ENCODE measurements at places on chromosomes 3 and 15. TPM values are rescaled to one million over a fixed set of nuclear protein-coding genes. Genes with fewer than 3 reads are reported as not detected.

The KLF15 gene
- total RNA-seq: 208 TPM

- DNase-seq: no peak
Observed at GRCh38 chr3:57292159-57292896, at the start of gene ASB14. Gene ASB14, minus strand, starts transcription at chr3:57292685. Its CDS starts 652 bp downstream, at chr3:57292033.

DNA sequence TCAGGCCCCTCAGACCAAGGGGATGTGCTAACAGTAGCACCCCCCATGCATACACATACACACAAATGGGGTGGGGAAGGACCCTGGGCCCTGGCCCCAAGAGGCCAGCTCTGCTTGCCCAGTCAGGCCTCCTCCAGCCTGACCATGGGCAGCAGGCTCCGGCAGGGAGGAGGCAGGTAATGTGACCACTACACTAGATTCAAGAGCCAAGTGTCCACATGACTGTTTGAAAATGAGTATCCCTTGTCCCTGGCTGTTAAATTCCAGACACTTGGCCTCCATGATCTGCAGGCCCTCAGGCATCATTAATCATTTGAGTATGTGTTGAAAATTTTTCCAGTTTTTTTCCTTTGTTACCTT, 13.9 kb upstream of the GNAI2 start:
- no peak for DNase-seq

DNA sequence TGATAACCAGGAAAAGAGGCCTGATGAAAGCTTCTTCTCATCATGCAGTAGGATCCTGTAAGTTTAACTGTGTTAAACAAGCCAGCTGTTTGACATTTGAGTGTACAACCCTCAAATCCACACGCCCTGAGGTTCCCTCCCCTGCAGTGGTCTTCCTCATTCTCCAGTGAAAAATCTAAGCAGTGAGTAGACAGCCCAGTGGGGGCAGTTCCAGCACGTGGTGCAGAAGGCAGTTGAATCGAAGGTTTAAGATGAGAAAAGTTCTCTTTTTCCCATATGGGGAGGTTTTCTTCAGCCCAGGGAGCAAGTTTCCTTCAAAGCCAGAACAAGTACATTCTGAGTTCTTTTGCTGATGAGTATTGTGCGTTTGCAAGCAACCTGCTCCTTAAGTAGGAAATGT, 174.5 kb downstream of the NR2F2 start:
- DNase-seq: peak; percentile 37

- no peak for DNase-seq
Observed at GRCh38 chr3:170813266-170813665, 56.7 kb downstream of the RPL22L1 start.
